ENCODE measurements at places on chromosomes 7 and 10. TPM values are rescaled to one million over a fixed set of nuclear protein-coding genes. Genes with fewer than 3 reads are reported as not detected.

The OR6B1 gene
- not detected for total RNA-seq

The RFC2 gene
- 56.6 TPM for total RNA-seq

The ZNF804B gene
- not detected for total RNA-seq

The JAKMIP3 gene
- 0.28 TPM for total RNA-seq

The MACC1 gene
- total RNA-seq = 0.34 TPM

DNA sequence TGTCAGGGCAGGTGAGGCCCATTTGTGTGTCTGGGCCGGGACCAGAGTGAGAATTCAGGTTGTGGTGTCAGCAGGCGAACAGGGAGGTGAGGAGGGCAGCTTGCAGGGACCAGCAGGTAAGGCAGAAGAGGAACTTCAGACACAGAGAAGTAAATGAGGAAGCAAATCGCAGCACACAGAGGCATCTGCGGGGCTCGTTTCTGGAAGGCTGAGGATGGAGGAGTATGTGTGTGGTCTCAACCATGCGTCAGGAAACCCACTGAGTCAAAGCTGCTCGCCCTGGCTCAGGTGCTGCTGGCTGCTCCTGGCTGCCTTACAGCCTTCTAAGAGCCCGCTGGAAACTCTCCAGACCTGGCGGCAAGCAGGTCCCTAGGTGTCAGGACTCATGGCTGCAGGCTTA is 26.9 kb upstream of the PITRM1 start:
- H3K36me3 ChIP-seq = no peaks in the 10 kb centered on the region
- H3K4me1 ChIP-seq = peaks cover 27% of the 10 kb centered on the region
- peak overlapping the region; percentile 58 for H3K4me3 ChIP-seq
- no peak overlapping the region for H3K27ac ChIP-seq
- DNase-seq = no peak

DNA sequence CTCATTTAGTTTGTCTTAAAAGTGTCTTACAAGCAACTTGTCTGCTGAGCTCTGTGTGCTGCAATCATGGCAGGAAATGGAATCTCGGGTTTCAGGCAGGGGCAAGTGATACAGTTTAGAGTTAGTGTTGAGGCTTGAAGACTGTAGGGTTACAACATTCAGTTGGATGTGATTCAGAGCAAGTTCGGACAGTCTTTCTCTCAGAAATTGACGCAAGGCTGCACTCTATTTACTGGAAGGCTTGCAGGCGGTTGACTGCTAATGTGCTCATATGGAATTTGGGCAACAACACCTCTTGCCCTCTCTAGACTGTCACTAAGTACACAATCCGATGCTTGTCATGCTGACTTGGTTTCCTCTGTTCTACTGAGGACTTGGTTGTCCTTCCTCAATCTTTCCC is 161.7 kb upstream of the BMPER start:
- H3K27ac ChIP-seq = no peak overlapping the region
- DNase-seq = no peak
- no peak overlapping the region for H3K4me3 ChIP-seq
- no peaks in the 10 kb centered on the region for H3K36me3 ChIP-seq

DNA sequence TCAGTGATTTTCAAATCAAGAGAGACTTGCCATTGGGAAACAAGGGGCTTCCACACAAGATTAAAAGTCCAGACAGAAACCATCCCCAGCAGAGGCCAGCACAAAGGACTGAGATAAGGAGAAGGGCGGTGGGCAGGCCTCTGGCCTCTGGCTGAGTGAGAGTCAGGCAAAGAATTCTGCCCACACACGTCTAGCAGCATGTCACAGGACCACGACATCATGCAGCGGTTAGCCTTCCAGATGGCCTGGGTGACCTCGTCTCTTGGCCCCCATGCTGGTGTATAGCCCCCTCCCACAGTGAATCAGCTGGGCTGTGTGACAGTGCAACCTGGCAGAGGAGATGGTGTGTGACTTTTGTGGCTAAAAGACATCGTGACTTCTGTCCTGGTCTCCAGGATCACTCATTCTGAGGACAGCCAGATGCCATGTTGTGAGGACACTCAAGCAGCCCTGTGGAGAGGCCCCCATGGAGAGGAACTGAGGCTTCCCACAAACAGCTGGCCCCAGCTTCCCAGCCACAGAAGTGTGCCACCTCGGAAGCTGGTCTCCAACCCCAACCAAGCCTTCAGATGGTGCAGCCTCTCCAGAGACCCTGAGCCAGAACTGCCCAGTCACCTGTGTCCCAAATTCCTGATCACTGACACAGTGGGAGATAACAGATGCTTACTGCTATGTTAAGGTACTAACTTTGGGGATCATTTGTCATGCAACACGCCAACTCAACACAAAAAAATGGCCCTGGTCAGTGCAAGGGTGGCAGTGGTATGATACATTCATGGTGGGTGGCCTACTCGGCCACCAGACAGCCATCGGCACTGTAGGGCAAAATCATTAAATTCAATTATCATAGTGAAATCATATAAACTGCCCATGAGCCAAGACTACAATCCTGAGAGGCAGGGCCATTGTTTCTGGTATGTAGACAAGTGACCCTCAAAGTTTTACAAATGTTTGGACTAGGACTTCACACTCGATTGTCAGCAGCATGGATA is 73.2 kb downstream of the TNS3 start:
- H3K4me3 ChIP-seq = no peak overlapping the region
- no peaks in the 10 kb centered on the region for H3K4me1 ChIP-seq
- no peak overlapping the region for H3K27ac ChIP-seq
- H3K36me3 ChIP-seq = no peaks in the 10 kb centered on the region
- H3K27me3 ChIP-seq = peaks cover 2% of the 10 kb centered on the region

DNA sequence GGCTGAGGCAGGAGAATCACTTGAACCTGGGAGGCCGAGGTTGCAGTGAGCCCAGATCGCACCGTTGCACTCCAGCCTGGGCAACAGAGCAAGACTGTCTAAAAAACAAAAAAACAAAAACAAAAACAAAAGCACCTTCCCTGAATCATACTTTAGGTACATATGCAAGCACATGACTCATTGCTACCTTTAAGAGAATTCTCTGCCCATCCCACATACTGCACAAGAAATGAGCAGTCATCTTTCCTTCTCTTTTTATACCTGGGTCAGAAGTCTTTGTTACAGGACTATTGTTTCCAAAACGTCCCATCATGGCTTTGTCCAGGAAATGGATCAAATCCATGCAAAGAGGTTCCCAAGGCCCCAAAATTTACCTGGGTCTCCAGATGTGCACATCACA is 21.5 kb upstream of the AKR1B10 start:
- H3K27ac ChIP-seq = no peak overlapping the region
- H3K4me3 ChIP-seq = no peak overlapping the region
- H3K36me3 ChIP-seq = no peaks in the 10 kb centered on the region
- H3K27me3 ChIP-seq = no peaks in the 10 kb centered on the region

GRCh38 chr10:80324086-80324485 is 32.5 kb downstream of the DYDC1 start:
- no peak overlapping the region for H3K4me3 ChIP-seq
- H3K36me3 ChIP-seq = no peaks in the 10 kb centered on the region
- DNase-seq = no peak
- H3K4me1 ChIP-seq = no peaks in the 10 kb centered on the region
